ENCODE measurements at places on chromosomes 7 and 10. TPM values are rescaled to one million over a fixed set of nuclear protein-coding genes. Genes with fewer than 3 reads are reported as not detected.

DNA sequence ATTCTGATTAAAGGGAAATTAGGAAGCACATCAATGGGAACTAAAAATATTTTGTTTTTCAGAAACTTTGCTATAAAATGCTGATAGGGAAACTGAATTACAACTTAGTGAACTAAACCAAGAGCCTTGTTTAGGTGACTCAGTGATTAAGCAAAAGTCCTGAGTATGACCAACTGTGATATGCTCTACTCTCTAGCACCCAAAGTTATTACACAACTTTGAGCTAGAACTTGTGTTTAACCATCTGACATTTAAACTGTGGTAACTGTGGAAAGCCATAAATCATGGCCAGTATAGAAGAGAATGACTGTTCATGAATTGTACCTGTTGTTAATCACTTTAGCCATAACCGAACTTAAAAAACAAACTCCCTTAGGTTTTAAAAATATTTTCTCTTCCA is 127.4 kb downstream of the ZNF365 start:
- DNase-seq: no peak

The MSANTD7 gene
- polyA plus RNA-seq: not detected

- DNase-seq: peak; percentile 78
These were observed 14.0 kb upstream of the RALA start for GRCh38 chr7:39609113-39609934.

The PIK3CG gene
- 3.2 TPM for polyA plus RNA-seq

DNA sequence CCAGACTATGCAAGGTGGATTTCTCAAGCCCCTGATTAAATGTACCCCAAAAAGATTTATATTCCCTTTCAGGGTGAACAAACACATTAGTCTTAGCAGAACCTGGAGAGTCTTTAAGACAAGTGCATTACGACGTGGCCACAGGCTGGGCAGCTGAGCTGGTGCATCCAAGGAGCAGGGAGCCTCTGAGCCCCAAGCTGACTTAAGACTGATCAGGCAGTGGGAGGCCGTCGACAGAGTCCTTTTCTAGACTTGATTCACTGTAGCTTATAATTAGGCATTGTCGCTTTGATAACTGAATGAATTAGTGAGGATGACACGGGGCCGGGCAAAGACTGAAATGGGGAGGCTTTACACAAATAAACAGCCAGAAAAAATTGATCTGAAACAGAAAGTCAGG is 353.2 kb downstream of the GPAM start:
- DNase-seq: no peak

DNA sequence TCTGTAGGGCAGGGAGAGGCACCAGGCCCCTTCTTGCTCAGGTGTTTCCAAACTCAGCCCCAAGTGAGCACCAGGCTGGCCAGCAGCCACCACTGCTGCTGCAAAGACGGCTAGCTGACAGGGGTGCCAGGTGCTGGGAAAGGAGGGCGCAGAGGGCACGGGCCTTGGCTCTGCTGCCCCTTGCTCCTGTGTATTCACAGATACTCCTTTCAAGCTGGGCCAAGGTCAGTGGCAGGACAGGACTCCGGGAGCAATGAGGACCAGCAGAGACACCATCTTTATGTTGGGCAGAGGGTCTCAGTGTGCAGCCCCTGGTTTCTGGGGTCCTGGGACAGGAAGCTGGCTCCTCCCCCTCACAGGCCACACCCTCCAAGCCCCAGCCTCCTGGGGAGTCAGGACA is 110.1 kb downstream of the SMURF1 start:
- no peak for DNase-seq

- DNase-seq: no peak
These were observed 50.6 kb upstream of the IL6 start for GRCh38 chr7:22676385-22676784.

GRCh38 chr7:30327813-30328212 is 43.4 kb downstream of the ZNRF2 start:
- DNase-seq: no peak

The BCL7B gene
- 58.5 TPM for polyA plus RNA-seq

DNA sequence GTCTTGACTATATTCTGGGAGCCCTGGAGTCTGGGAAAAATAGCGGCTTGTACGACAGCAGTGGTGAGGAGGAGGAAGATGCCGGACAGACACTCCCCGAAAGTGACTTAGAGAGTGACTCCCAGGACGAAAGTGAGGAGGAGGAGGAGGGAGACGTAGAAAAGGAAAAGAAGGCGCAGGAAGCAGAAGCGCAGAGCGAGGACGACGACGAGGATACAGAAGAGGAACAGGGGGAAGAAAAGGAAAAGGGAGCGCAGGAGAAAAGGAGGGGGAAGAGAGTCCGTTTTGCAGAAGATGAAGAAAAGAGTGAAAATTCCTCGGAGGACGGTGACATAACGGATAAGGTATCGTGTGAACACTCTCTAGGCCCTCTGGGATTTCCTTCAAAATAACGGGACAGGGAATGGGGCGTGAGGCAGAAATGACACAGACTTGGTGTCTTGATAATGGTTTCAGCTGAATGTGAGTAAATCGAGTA is 908 bp downstream of the NOM1 start:
- DNase-seq: no peak

- DNase-seq: no peak
These were observed 160.9 kb upstream of the BMPER start for GRCh38 chr7:33744293-33745075.

GRCh38 chr10:65377687-65378086 is 1548.1 kb upstream of the LRRTM3 start:
- DNase-seq: no peak

DNA sequence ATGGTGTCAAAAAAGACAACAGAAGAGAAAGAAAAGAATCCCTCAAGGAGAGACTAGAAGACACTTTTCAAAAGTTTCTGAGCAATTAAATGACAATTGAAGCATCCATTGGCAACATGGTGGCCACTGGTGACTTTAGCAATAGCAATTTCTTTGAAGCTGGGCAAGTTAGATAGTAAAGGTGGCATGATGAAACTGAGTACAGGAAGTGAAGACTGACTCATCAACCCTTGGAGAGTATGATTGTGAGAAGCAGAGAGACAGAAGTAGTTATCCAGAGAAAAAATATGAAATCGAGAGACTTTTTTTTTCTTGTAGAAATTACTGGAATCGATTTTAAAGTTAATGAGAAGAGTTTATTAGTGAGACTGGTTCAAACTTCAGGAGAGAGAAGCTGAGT is 52.5 kb downstream of the DGKB start:
- no peak for DNase-seq

The AGK gene
- polyA plus RNA-seq: 32.5 TPM

DNA sequence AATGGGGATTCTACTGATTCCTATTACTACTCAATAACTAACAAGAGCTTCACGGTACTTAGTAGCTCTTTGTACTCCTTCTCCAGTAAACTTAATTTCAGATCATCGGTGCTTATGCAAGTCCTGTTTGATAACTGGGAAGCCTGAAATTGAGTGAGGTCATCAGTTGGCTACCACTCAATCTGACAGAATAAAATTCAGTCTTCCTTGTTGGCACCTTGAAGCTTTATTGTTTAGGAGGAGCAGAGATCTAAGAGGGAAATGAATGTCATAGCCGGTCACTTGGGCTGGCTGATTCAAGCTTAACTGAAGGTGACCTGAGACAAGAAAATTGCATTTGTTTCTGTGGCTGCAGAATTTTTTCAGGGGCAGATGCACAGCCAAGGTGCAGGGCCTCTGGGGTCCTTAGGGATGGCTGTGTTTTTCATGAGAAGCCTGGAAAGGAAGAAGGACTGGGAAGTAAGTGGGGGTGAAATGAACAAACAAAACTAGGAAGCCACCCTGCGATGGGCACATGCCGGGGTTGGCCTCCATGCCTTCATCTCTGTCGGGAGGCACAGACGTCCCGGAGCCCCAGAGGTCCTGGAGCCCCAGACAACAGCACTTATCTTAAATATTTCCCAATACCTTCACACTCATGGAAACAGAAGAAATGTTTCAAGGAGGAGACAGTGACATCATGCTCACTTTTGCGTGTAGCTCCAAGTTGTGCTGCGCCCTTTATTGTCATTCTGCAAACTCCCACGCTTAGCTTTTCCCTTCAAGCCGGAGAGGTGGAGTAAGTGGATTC is 85.0 kb upstream of the KIF5B start:
- no peak for DNase-seq

The IQUB gene
- 0.53 TPM for polyA plus RNA-seq

GRCh38 chr7:151429560-151430331 is 10.2 kb downstream of the CRYGN start:
- no peak for DNase-seq

The SLC26A3 gene
- polyA plus RNA-seq: 0.25 TPM

- DNase-seq: peak; percentile 70
These were observed 1.9 kb upstream of the EBF3 start for GRCh38 chr10:129965959-129966358.

- DNase-seq: no peak
These were observed 56.6 kb downstream of the TMEM209 start for GRCh38 chr7:130148561-130148960.

The WEE2 gene
- 0.23 TPM for polyA plus RNA-seq

The GRM3 gene
- 0.20 TPM for polyA plus RNA-seq

DNA sequence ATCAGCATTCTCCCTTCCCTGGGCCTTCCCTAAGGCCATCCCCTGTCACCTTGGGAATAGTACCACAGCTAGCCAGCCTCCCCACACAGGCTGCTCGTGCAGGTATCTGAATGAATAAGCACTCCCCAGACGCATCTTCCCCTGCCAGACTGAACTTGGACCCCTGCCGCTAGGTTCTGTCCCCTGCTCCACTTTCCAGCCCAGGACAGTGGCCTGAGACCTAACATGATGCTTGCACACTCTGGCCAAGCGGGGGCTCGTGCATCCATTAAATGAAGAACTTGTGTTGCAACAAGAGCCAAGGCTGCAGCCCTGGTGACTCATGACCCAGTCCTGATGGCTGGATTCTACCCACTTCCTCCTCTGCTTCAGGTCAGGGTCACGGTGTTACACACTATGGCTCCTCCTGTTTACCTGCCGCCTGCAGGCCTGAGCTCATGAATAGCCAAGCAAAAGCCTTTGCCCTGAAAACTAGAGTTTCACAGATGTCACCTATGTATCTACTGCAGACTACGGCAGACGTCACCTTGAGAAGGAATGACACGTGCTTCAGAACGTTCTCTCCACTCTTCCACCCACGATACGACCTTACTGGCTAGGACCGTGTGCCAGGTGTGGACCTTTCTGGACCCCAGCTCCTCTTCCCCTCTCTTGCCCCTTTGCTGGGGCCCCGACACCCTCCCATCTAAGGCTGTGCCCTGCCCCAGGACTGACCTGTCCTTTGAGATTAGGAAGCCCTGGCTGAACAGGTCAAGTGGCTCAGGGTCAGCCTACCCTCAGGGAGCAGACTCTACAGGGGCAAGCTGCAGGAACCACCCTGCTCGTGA is 6.5 kb downstream of the ASB13 start:
- DNase-seq: no peak

DNA sequence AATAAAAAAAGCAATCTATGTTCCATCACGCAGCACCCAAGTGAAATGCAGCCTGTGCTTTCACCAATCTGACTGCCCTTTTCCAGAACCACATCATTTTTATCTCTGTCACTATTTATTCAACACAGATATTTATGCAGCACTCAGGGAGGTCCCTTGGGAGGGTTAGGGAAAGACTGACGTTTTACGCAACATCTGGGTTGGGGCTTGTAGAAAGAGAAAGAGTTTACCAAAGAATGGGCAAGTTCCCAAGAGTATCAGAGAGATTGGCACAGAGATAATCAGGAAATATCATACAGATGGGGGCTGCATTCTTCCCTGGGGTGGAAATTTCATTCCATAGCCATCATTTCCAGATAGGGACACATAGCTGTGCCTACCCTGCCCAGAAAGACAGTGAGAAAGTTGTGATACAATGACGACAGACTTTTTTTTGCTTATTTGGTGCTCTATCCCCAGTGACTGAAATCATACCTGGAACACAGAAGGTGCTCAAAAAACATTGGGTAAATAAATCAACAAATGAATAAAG is 474.2 kb downstream of the CALN1 start:
- no peak for DNase-seq

The MTG1 gene
- 51.9 TPM for polyA plus RNA-seq

DNA sequence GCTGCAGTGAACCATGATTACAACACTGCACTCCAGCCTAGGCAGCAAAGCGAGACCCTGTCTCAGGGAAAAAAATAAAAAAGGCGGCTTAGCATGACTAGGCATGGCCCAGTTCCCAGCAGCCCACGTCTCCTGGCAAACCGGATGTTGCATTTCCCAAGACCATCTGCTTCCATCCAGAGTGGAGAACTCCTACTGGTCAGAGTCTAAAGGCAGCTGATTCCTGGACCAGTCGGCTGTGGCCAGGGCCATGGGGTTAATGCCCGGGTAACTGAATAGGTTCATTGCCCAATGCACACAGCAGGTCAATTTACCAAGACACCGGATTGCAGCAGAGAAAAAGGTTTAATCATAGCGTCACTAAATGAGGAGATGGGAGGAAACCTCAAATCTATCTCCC is 133.1 kb downstream of the MYL10 start:
- DNase-seq: no peak

The GPER1 gene
- polyA plus RNA-seq: 9.9 TPM

The FGL2 gene
- polyA plus RNA-seq: 52.1 TPM

- DNase-seq: no peak
These were observed 431.1 kb upstream of the KLF6 start for GRCh38 chr10:4215963-4216575.

GRCh38 chr10:43866712-43867111 is 218.0 kb upstream of the ZNF32 start:
- DNase-seq: no peak

The C10orf53 gene
- polyA plus RNA-seq: not detected

The EPHA1 gene
- polyA plus RNA-seq: not detected
